ENCODE measurements at places on chromosomes 3 and 15. TPM values are rescaled to one million over a fixed set of nuclear protein-coding genes. Genes with fewer than 3 reads are reported as not detected.

Gene GOLGA6D
- total RNA-seq, result not detected

Gene FES
- 9.3 TPM for total RNA-seq

Gene CASR
- 15.5 TPM for total RNA-seq

Gene FOXB1
- not detected for total RNA-seq

Gene STX19
- 3.3 TPM for total RNA-seq

Gene SPESP1
- total RNA-seq, result 1.0 TPM

Gene MESP2
- total RNA-seq, result 0.38 TPM

Gene EFHB
- 0.28 TPM for total RNA-seq

Gene C3orf20
- 0.06 TPM for total RNA-seq

- H3K4me3 ChIP-seq, result no peak overlapping the region
- no peak for DNase-seq
- no peak overlapping the region for H3K27ac ChIP-seq
- H3K4me1 ChIP-seq, result no peaks in the 10 kb centered on the region
Observed at GRCh38 chr3:37395286-37395685, 220.9 kb upstream of the LRRFIP2 start.

DNA sequence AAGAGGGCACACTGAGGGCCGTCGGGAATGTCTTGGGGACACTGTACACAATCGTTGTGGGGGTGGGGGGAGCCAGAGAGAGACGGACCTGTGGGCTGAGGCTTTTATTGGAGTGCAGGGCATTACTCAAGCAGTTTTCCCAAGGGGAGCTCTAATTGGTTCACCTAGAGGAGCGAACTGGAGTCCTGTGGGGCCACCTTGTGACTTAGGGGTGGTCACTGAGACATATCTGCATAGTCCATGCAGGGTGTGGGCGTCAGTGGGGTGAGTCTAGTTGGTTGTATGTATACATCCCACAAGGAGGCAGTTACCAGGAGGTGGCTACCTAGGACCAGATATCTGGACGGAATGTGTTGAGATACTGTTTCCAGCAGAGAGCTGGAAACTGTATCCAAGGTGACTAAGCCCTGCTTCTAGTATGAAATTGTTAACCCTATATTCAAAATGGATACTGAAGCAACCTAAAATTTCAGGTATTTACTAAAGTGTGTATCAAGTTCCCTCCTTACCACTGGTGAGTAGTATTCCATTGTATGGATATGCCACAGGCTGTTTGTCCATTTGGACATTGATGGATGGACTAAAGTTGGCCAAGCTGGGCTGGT lies 2.6 kb upstream of the PIGZ start:
- H3K4me3 ChIP-seq, result no peak overlapping the region
- no peaks in the 10 kb centered on the region for H3K27me3 ChIP-seq
- DNase-seq, result no peak
- H3K36me3 ChIP-seq, result no peaks in the 10 kb centered on the region

DNA sequence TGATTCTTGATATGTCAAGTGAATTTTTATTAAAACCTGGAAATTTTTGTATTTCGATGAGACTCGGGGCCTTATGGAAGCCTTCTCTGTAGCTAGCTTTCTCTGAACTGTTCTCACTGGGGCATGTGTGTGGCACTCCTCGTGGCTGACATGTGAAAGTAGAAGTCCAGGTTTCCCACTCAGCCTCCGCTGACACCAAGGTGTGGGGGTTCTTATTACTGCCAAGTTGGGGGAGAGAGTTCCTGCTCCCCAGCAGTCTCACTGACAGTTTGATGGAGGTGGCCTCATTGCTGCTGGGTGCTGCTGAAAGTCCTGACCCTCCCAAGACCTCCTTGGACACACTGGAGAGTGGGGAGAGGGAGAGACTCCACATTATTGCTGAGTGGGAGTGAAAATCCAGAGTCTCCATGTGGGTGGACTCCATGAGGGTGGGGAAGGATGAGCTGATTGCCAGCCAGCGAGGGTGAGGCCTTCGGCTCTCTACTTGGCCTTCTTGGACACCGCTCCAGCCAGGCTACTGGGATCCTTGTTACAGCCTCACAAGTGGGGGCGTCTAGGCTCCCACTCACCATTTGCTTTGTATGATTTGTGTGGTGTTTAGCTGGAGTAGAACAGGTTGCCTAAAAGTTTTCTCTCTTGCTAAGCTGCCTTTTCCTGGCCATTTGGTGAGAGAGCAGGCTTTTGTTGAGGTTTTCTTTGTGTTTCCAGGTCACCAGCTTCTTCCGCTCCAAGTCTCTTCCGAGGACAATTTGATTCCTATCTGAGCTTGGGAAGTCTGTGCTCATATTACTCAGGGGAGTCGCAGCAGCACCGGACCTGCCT lies 64.1 kb downstream of the LSM3 start:
- H3K27ac ChIP-seq, result no peak overlapping the region
- no peaks in the 10 kb centered on the region for H3K36me3 ChIP-seq
- no peak for DNase-seq
- H3K4me1 ChIP-seq, result no peaks in the 10 kb centered on the region

DNA sequence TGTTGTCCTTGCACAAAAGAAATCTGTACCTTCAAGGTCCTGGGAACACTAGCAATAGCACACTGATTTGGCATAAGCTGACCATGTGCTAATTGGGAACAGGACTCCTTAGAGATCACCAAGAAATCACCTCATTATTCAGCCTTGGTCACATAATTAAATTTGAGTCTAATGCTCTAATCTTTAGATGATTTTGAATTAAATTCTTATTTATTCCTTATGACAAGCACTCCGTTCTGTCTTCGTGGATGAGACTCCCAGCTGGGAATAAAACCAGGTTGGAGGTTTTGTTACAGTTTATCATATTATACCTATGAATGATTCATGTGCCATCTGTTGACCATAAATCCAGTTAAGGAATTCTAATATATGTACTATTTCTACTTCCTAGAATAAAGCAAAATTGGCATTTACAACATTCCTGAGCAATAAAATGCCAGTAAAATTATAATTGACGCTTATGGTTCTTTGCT lies 162.2 kb downstream of the MYRIP start:
- H3K27ac ChIP-seq, result no peak overlapping the region
- H3K4me1 ChIP-seq, result peaks cover 17% of the 10 kb centered on the region
- H3K36me3 ChIP-seq, result no peaks in the 10 kb centered on the region
- no peak for DNase-seq
- H3K27me3 ChIP-seq, result no peaks in the 10 kb centered on the region

DNA sequence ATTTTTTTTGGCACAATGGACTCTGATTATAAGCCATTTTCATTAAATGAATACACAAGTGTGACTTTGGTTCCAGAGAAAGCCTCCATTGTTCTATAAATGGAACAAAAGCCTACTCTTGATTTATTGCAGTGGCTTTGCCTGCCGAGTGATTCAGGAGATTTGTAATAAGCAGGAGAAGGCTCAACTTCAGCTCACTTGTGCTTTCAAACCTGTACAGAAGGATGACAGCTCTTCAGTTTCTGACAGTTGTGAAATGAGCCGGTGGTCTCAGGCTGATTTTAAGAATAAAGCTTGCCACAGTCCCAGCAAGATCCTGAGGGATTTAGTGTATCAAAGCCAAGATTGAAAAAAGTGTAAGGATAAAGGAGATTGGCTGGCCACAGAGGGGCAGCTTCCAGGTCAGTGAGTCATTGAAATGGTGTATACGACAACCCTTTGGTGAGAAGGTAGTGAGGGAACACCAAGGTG lies 438.8 kb upstream of the TGFBR2 start:
- H3K27me3 ChIP-seq, result no peaks in the 10 kb centered on the region
- H3K36me3 ChIP-seq, result no peaks in the 10 kb centered on the region
- H3K27ac ChIP-seq, result no peak overlapping the region
- H3K4me3 ChIP-seq, result no peak overlapping the region

DNA sequence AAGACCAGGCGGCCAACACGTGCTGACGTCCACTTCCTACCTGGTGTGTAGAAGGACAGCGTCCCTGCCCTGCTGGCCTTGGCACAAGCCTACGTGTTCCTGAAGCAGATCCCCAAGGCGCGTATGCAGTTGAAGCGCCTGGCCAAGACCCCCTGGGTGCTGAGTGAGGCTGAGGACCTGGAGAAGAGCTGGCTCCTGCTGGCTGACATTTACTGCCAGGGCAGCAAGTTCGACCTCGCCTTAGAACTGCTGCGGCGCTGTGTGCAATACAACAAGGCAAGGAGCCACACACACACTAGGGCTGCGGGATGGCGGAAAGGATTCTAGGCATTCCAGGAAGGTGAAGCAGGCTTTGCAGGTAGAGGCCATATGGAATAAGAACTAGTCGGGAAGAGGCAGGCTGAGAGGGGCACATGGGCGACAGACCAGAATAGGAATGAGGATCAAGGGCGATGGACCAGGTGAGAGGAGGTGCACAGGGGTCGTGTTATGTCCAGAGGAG lies 15.9 kb downstream of the CSRNP1 start:
- no peak overlapping the region for H3K4me3 ChIP-seq
- no peaks in the 10 kb centered on the region for H3K36me3 ChIP-seq
- peaks cover 23% of the 10 kb centered on the region for H3K4me1 ChIP-seq
- no peak for DNase-seq

DNA sequence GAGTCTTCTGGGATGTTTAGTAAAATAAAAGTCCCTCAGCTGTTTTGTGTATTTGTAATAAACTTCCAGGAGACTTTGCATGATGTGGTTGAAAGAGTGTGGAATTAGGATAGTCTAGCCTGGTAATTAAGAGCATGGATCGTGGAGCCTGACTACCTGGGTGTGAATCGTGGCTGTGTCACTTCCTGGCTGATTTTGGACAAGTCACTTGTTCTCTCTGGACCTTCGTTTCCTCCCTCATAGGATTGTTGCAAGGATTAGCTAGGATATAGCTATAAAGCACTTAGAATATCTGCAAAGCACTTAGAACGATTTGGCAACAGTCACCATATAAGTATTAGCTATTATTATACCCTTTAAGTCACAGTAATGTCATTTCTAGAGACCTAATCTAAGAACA lies 40.2 kb downstream of the SLMAP start:
- no peak overlapping the region for H3K27ac ChIP-seq
- no peak overlapping the region for H3K4me3 ChIP-seq
- peaks cover 29% of the 10 kb centered on the region for H3K4me1 ChIP-seq
- H3K36me3 ChIP-seq, result no peaks in the 10 kb centered on the region
- DNase-seq, result no peak

GRCh38 chr3:52432225-52432624 lies 12.7 kb downstream of the SEMA3G start:
- no peak overlapping the region for H3K4me3 ChIP-seq
- no peak overlapping the region for H3K27ac ChIP-seq
- H3K36me3 ChIP-seq, result no peaks in the 10 kb centered on the region
- H3K27me3 ChIP-seq, result no peaks in the 10 kb centered on the region
- no peaks in the 10 kb centered on the region for H3K4me1 ChIP-seq

- no peaks in the 10 kb centered on the region for H3K27me3 ChIP-seq
- no peak overlapping the region for H3K4me3 ChIP-seq
- peaks cover 8% of the 10 kb centered on the region for H3K4me1 ChIP-seq
- DNase-seq, result no peak
- H3K36me3 ChIP-seq, result no peaks in the 10 kb centered on the region
Observed at GRCh38 chr3:48268381-48268935, 27.6 kb downstream of the ZNF589 start.

GRCh38 chr15:85048430-85048829 lies 66.8 kb downstream of the PDE8A start:
- no peaks in the 10 kb centered on the region for H3K27me3 ChIP-seq
- H3K27ac ChIP-seq, result no peak overlapping the region
- DNase-seq, result no peak
- peaks cover 9% of the 10 kb centered on the region for H3K4me1 ChIP-seq

GRCh38 chr3:189584645-189585044 lies 46.5 kb upstream of the TP63 start:
- no peaks in the 10 kb centered on the region for H3K4me1 ChIP-seq
- no peak overlapping the region for H3K27ac ChIP-seq
- no peak overlapping the region for H3K4me3 ChIP-seq
- no peak for DNase-seq
- H3K27me3 ChIP-seq, result no peaks in the 10 kb centered on the region

- no peaks in the 10 kb centered on the region for H3K4me1 ChIP-seq
- H3K36me3 ChIP-seq, result no peaks in the 10 kb centered on the region
- no peak overlapping the region for H3K27ac ChIP-seq
Observed at GRCh38 chr15:40239693-40240618, 1.1 kb downstream of the PAK6 start.

DNA sequence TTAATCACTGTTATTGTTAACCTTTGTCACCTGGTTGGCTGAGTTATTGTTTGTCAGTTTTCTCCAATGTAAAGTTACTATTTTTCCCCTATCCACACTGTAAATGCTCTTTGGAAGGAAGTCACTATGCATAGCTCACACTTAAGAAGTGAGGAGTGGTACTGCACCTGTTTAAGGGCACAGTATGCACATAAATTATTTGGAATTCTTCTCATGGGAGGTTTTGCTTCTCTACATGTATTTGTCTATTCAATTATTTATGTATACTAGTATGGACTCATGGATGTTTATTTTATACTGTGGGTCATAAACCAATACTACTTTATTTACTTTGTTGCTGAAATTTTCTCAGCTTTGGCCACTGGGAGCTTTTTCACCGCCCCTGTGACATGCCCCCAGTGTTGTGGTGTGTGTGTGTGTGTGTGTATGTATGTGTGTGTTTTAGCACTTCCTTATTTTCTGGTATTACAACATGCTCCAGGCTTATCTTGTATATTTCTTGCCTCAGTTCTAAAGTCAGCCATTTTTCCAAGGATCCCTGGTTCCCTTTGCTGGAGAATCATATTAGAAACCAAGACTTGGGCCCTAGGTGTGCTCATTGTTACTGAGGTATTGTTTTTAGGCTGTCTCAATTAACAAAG lies 290.5 kb downstream of the KBTBD8 start:
- no peaks in the 10 kb centered on the region for H3K36me3 ChIP-seq
- no peaks in the 10 kb centered on the region for H3K4me1 ChIP-seq
- H3K4me3 ChIP-seq, result no peak overlapping the region
- H3K27me3 ChIP-seq, result no peaks in the 10 kb centered on the region

- H3K4me1 ChIP-seq, result no peaks in the 10 kb centered on the region
- H3K27ac ChIP-seq, result peak overlapping the region; percentile 93
- DNase-seq, result no peak
- H3K36me3 ChIP-seq, result no peaks in the 10 kb centered on the region
- H3K4me3 ChIP-seq, result peak overlapping the region; percentile 94
Observed at GRCh38 chr3:120742849-120743365, 363 bp downstream of the GTF2E1 start.

DNA sequence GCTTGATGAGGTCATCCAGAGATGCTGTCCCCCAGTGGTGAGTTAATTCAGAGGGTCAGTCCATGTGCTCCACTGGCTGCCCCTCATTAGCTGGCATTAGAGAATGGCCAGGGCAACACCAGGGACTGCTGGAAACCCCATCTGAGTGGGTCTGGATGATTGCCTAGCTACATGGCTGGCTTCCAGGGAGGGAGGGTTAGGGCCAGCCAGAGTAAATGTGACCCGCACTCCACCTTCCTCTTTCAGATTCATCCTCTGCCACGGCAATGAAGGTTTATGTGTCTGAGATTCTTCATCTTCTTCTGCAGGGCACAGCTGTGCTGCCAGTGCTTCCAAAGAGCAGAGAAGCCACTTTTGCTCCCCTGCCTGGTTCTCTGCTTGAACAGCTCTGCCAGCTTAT lies 391.9 kb downstream of the OCA2 start:
- no peaks in the 10 kb centered on the region for H3K27me3 ChIP-seq
- H3K4me3 ChIP-seq, result no peak overlapping the region
- no peaks in the 10 kb centered on the region for H3K36me3 ChIP-seq
- H3K27ac ChIP-seq, result no peak overlapping the region

GRCh38 chr15:86772369-86773059 lies 692.8 kb downstream of the AGBL1 start:
- no peak overlapping the region for H3K27ac ChIP-seq
- no peaks in the 10 kb centered on the region for H3K4me1 ChIP-seq
- H3K27me3 ChIP-seq, result no peaks in the 10 kb centered on the region
- no peak overlapping the region for H3K4me3 ChIP-seq
- DNase-seq, result no peak
- H3K36me3 ChIP-seq, result no peaks in the 10 kb centered on the region

Data from pancreas (tissue), 10 donors.